ENCODE measurements at places on chromosomes 5 and 9.

GRCh38 chr9:2241461-2241835, 226.3 kb downstream of the SMARCA2 start:
- no peak for DNase-seq

GRCh38 chr5:115532517-115532916, 12.1 kb downstream of the FEM1C start:
- DNase-seq = no peak

- DNase-seq = no peak
These were observed 6.1 kb upstream of the AP3B1 start for GRCh38 chr5:78300464-78301045.

DNA sequence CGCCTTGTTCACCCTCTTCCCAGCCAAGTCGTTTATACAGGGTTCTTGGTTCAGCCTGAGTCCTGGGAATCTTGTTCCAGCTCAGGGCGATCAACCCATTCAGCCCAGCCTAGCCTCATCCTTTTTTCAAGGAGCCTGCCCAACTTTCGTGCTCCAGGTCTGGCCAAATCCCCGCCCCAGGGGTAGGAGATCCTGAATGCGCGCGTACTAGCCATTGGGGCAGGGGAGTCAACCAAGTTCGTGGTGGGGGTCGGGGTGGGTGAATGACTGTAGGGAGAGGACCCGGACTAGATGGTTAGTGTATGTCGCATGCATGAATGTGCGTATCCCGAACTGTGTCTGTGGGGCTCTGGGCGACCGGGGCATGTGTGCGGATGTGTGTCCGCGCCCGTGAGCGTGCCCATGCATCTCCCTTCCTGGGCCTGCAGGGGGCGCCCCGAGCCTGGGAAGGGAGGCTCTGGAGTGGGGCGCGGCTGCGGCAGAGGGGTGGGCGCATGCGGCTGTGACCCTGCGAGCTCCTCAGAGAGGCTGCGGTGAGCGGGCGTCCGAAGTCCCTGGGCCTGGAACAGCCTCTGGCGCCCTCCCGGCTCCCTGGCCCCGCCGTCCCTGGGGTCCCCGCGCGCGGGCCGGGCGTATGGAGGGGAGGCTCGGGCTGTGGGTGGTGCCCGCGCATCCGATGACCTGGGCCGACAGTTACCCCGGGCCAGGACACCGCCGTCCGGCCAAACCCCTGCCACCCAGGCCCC, 8.7 kb downstream of the CCL21 start:
- DNase-seq = peak; percentile 78

DNA sequence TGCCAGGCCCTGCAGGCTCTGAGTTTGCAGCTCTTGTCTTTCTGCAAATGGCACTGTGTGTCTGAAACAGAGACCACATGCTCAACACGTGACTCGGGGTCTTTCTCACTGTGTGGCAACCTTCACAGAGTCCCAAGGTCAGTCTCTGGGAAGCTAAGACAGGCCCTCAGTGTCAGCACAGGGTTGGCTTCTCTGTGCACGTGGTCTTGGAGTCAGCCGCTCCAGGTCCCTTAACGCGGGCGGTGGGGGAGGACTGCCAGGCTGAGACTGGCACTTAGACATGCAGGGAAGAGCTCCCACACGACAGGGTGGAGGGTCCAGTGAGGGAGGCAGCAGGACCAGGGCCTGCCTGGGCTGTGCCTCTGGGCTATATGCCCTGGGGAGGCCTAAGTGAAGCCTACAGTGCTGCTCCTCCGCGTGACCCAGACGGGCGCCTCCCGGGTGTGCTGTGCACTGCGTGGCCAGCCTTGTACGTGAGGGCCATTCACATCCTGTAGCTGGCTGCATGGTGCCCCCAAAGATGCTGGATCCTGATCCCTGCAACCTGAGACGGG, 76.8 kb downstream of the ADAMTS2 start:
- no peak for DNase-seq

GRCh38 chr9:36039696-36040095, 3.0 kb downstream of the RECK start:
- no peak for DNase-seq

DNA sequence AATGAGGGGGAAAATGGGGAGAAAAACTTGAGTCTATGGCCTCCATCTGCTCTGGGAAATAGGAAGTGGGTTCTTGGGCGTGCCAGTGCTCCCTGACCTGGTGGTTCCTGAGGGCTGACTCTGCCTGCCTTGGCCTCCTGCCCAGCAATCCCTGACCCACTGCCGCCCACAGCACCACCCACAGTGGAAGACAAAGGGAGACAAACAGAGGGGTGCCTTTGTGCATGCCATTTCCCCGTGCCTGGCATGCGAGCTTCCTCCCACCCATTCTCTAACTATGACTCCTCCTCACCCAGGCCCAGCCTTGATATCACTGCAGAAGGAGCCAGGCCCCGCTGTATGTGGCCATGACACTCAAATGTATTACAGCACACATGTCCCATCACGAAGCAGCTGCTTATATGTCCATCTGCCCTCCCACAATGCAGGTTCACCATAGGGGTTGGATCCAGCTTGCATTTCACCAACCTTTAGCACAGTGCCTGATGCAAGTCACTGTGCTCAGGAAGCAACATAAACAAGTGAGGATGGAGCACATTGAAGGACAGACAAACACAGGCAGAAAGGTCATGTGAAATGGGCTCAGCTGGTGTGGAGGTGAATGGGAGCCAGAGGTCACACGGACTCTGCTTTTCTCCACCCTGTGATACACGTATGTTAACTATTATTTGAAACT, 84.4 kb downstream of the ADRB2 start:
- DNase-seq = no peak

DNA sequence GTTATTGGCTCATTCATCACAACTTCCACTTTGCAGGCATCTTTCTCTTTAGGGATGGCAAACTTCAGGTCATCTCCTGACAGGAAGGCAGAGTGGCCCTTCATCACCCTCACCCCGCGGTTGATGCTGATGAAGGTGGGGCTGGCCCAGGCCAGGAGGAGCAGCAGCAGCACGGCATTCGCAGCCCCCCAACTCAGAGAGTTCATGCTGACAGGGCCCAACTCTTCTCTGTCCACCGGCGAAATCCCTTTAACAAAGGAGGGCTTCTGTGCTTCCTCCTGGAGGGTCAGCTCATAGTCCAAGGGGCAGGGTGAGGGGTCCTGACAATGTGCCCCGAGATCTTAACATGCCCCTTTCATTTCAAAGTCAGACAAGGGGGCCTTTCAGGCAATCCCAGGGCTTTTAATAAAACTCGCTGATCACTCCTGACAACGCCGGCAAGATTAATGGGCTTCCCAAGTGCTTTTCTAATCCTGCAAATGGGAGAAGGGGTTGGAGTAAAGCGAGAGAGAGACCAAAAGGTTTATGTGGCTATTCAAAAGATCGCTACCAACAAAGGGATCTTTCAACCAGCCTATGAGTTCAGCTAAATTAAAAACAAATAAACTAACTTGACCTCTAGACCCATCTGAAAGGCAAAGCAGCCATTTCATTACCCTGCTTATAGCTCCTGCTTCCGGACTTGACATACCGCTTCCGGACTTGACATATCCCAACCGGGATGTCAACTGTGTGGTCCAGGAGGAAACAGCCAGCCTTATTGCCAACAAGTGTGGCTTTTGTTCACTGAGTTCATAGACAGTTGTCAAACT, 41.2 kb downstream of the FREM1 start:
- DNase-seq = no peak

- DNase-seq = no peak
These were observed 15.4 kb downstream of the GPRIN1 start for GRCh38 chr5:176594554-176594953.

DNA sequence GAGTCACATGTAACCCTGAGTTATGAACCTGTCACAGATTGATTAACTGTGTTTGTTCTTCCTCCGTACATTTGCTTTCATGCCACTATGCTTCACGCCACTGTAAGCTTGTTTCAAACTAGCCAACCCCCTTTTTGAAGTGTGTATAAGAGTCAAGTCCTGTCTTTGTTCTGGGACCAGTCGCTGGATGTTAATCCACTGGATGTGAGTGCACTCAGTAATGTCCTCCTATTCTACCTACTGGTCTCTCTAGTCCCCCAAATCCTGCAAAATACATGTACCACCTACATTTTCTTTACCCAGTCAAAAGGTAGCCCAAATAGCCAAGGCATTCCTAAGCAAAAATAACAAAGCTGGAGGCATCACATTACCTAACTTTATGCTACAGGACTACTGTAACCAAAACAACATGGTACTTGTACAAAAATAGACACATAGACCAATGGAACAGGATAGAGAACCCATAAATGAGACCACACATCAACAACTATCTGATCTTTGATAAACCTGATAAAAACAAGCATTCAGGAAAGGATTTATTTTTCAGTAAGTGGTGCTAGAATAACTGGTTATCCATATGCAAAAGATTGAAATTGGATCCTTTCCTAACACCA, 1139.1 kb upstream of the SEMA6A start:
- DNase-seq = no peak

- DNase-seq = no peak
These were observed 83.1 kb upstream of the GLRA1 start for GRCh38 chr5:152007653-152008335.

DNA sequence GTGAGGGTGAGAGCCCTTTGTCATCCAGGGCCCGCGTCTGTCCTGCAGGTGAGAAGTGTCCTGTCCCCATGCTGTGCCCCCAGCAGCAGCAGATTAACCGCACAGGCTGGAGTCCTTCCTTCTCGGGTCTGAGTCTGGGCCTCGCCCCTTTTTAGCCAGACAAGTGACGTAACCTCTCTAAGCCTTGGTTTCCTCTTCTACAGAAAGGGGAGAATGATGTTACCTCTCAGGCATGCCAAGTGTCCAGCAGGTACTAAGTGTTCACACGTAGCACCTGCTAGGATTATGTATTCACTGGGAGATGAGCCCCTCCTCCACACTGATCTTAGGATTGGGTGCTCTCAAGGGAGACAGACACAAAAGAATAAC, 6.9 kb downstream of the NEURL1B start:
- DNase-seq = no peak

GRCh38 chr9:97441729-97442128, 29.8 kb downstream of the TDRD7 start:
- no peak for DNase-seq

GRCh38 chr5:64883912-64884311, 115.2 kb downstream of the CWC27 start:
- DNase-seq = no peak

- DNase-seq = no peak
These were observed 26.7 kb downstream of the ECM2 start for GRCh38 chr9:92509050-92509449.

DNA sequence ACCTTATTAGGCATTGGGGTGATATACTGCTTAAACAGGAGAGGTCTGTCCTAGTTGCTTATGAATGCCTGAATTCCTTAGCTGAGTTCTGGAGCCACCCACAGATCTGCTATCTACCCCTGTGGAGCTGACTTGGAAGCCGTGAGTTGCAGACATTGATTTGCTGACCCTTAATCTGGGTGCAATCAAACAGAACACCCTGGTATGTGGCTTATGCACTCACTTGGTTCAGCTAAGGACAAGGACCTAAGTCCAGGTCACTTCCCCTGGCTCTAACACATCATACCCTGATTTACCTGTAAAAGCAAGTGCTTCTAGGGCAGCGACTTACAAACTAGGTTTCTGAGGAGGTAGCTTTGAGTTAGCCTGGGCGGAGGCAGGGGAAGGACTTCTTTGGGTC, 41.6 kb upstream of the TLR4 start:
- no peak for DNase-seq

GRCh38 chr9:132726576-132727130, 56.4 kb downstream of the GTF3C4 start:
- DNase-seq = no peak

- DNase-seq = no peak
These were observed 17.7 kb downstream of the MLLT3 start for GRCh38 chr9:20604562-20604961.

DNA sequence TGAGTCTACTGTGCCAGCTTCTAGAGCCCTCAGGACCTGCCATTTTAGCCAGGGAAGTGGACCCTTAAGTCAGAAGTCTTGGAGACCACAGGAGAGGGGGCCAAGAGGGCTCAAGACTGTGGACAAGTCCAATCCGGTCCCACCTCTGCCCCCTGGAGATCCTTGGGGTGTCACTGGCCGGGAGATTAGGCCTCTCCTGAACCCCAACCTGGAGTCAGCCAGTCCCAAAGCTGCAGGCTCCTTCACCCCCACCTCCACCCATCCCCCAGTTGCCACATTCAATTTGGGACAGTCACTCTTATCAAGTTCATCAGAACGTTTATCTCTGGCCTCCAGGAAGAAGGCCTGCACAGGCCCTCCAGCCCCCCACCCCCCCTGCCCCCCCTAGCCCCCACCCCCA, 290 bp downstream of the SLC23A1 start:
- no peak for DNase-seq

DNA sequence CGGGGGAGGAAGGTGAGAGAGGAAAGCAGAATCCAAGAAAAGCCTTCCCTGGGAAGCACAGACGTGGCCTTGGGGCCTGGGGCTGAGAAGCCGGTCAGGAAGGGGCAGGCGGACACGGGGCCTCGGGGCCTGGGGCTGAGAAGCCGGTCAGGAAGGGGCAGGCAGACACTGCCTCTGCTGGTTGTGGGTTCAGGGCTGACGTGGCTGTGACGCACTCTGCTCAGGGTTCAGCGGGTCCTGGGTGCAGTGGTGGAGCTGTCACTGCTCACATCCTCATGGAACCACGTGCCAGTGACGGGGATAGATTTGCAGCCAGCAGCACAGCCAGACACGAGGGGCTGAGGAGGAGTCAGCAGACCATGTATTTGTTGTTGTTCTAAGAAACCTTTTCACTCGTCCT, 12.8 kb downstream of the PAEP start:
- no peak for DNase-seq

GRCh38 chr5:64506567-64507263, 900 bp downstream of the RGS7BP start:
- DNase-seq = no peak

DNA sequence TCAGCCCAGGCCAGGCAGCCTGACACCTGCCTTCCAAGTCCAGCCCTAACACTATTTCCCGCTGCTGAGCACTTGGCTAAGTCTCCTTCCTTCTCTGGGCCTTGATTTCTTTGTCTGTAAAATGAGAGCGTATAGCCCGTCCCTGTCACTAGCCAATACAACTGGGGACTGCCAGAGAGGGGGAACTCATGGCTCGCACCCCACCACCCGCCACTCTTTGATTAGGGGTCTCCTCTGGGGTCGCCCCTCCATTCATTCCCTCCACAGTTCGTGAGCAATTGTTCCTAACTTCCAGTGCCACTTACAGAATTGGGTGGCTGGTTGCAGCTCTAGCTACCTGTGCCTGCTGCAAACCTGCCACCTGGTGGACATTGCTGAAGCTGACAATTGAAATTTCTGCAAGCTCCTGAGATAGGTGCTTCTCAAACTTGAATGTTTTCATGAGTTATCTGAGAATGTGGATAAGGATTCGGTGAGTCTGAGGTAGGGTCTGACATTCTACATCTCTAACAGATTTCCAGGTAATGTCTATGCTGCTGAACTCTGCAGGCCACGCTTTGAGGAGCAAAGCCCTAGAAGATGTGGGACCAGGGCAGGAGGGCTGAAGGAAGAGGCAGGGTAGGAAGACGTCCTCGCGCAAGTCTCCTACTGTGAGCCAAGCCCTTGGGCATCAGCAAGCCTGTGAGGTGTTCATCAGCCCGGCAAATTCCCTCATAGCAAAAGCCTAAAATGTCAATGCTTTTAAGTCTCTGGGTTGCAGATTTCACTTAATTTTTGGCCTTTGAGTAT, 13.3 kb upstream of the RECK start:
- DNase-seq = peak; percentile 58

- no peak for DNase-seq
These were observed 653.6 kb downstream of the RAB3C start for GRCh38 chr5:59236448-59236847.
